ENCODE measurements at places on chromosomes 12 and 14.

GRCh38 chr14:85415015-85415712 lies 114.8 kb upstream of the FLRT2 start:
- DNase-seq, result no peak

DNA sequence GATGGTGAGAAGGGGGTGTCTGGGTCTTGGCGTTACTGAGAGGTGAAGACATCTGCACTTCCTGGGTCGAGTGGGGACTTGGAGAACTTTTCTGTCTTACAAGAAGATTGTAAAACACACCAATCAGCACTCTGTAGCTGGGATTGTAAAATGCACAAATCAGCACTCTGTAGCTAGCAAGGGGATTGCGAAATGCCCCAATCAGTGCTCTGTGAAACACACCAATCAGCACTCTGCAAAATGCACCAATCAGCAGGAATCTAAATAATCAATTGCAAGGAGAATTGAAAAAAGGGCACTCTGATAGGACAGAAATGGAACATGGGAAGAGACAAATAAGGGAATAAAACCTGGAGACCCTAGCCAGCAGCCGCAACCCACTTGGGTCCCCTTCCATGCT lies 376.1 kb upstream of the SFSWAP start:
- no peak for DNase-seq

DNA sequence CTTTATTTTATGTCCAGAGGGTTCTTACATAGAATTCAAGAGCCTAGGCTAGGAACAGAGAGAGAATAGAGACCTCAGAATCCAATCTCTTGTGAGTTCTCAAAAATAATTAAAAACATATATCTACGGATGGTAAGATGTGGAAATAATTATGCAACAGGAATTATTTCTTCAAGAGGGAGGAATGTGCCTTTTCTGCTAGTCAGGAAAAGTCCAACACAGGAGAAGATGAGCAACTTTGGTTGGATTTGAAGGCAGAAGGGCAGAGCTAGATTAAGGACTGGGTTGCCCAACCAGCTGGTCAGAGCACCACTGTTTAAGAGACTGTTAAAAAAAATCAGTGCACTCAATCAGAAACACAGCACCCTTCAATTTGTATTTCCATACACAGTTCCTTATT lies 365.5 kb downstream of the ETNK1 start:
- DNase-seq, result no peak

GRCh38 chr12:52527121-52527800 lies 7.1 kb upstream of the KRT5 start:
- no peak for DNase-seq

DNA sequence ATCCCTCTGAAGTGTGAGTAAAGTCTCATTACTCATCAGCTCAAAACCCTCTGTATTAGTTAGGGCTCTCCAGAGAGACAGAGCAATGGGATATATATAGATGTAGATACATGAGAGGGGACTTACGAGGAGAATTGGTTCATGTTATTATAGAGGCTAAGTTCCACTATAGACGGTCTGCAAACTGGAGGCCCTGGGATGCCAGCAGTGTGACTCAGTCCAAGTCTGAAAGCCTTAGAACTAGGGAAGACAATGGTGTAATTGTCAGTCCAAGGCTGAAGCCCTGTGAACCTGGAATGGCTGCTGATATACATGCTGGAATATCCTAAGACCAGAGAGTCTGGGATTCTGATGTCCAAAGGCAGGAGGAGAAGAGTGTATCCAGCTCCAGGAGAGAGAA lies 57.3 kb upstream of the CEP83 start:
- no peak for DNase-seq

DNA sequence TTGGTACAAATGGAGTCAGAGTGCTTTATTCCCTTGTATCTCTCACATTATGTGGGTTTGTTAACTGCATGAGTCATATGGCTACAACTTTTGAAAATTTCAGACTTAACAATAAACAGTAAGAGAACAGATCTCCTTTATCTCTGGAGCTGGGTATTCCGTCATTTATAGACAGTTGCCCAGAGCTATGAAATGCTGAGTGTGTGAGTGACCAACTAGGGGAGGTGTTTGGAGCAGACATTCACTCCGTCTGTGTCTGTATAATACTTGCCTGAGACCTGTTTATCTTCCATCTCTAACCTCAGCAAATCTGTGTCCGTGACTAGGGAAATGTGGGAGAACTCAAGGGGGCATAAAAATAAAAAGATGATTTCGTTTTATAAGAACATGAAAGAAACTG lies 279.9 kb upstream of the FAR2 start:
- no peak for DNase-seq

- no peak for DNase-seq
Observed at GRCh38 chr12:53768976-53769375, 17.2 kb upstream of the CISTR start.

- no peak for DNase-seq
Observed at GRCh38 chr14:51182131-51182565, 57.9 kb upstream of the TMX1 start.

DNA sequence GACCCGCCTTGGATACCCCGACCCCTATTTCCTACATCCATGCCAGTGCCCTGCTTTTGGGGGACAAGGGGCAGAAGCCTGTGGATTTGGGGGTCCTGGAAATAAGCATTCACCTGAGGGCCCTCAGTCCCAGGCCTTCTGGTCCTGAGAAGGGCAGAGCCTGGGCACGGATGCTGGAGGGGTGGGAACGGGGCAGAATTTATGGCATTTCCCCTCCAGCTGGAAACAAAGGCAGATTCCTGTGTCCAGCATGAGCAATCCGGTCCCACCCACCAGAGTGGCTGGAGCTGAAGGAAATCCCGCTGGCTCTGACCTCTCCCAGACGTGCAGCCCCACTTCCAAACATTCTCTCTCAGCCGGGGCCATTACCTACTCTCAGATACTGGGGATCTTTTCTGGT lies 9.3 kb downstream of the ANKRD33 start:
- DNase-seq, result no peak

DNA sequence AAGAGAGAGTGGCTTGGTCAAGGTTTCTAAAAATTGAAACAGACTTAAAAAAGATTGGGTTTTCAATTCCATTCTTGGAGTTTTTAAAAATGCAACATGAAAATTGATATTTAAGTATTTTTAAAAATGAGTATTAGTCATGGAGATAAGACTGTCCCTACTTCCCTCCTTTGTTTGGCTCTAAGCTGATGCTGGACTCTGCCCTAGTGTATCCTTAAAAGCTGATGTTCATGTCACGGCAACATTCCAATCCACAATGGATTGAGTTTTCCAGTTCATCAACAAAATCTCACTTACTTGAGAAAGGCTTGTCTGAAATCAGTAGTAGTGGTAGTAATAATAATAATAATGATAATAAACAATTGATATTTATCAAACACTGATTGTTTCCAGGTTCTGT lies 119.0 kb upstream of the SLC38A2 start:
- DNase-seq, result no peak

DNA sequence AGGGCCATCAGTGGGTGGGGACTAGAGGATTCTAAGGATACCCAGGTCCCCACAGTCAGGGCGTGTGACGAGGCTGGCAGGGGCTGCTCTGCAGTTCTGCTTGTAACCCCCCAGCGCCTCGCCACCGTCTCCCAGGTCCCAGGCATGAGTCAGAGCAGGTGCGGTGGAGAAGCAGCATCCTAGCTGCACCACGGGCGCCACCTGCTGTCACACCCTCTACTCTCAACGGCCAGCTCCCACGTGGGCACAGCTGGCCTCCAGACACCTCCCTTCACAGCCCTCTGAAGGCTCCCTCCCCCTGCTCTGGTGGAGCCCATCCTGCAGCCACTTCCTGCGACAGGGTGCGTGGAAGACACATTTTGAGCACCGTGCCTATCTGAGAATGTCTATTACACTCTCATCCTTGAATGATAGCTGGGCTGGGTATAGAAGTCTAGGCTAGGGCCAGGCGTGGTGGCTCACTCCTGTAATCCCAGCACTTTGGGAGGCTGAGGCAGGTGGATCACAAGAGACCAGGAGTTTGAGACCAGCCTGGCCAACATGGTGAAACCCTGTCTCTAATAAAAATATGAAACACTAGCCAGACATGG lies 6.9 kb upstream of the NUDT14 start:
- no peak for DNase-seq

DNA sequence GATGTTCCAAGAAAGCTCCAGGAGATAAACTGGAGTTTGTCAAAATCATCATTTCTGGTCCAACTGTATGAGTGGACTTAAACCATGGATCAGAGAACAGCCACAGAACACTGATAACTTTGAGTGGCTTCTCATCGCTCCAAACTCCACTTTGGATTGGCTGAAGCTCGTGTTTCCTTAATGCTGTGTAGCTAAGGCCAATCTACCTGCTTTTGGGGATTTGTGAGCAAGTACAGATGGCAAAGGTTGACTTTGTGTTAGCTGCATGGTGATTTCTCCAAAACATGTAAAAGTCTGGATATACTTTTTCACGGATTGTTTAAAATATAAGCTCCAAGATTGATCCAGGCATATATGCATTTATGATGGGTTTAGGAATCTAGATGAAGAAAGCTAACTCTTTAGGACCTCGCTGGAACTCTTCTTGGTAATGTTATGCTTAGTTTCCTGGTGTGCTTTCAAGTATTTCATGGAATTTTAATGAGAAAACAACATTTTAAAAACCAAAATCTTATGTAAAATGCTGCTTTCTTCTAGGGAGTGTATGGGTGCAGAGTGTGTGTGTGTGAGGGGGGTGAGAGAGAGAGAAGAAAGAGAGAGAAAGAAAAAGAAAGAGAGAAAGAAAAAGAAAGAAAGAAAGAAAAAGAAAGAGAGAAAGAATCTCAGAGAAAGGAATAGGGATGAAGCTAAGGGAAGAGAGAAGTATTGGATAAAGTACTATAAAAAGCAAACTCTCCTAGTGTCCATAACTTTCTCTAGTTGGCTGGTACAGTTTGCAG lies 11.6 kb upstream of the PAX9 start:
- DNase-seq, result no peak

Measured in stimulated activated CD4-positive, alpha-beta T cell treated with anti-CD3 and anti-CD28 coated beads, Interleukin-4, amount 100 ng/mL, for 1 hour (primary cell).